ENCODE measurements at places on chromosomes 6 and 20. TPM values are rescaled to one million over a fixed set of nuclear protein-coding genes. Genes with fewer than 3 reads are reported as not detected.

Gene SIRPB1
- total RNA-seq = not detected

Gene PPIL6
- total RNA-seq = not detected

DNA sequence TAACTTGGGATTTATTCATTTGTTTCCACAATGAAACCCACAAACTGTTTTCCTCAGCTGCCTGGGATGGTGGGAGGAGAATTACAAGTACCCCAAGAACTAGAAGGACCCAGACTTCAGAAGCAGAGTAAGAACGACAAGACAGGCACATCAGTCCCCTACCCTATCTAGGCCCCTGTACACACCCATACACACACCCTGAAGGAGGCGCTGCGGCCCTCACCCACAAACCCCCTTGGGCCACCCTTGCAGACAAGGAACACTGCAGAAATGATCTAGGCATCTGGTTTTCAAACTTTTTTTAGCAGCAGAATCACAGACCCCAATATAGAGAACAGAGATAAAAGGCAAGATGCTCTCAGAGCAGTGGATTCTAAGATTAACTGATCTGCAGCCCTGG, 55.0 kb downstream of the TRERF1 start:
- no peak for DNase-seq

- no peak for DNase-seq
These were observed 8.3 kb upstream of the TTPAL start for GRCh38 chr20:44467289-44467883.

Gene LY6G6C
- not detected for total RNA-seq

DNA sequence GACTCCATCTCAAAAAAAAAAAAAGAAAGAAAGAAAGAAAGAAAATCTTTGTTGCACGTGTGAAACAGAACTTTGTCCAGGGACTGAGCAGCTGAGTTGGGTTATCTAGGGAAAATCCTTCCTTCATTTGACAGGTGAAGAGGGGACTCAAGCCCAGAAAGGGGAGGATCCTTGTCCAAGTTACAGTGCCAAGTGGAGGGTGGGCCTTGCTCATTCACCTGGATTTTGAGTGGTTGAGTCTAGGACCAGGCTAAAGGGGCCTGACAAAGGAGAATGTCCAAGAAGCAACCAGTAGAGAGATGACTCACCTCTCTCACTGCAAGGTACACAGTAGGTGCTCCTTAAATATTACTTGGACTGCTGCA, 2.7 kb downstream of the TGIF2 start:
- DNase-seq = no peak

Measured in transverse colon (tissue), 4 donors.